ENCODE measurements at places on chromosomes 4 and X.

GRCh38 chr4:182640932-182641331 is 276.3 kb downstream of the DCTD start:
- no peak for DNase-seq

- DNase-seq, result no peak
These were observed 7.6 kb upstream of the SRD5A3 start for GRCh38 chr4:55338486-55338885.

DNA sequence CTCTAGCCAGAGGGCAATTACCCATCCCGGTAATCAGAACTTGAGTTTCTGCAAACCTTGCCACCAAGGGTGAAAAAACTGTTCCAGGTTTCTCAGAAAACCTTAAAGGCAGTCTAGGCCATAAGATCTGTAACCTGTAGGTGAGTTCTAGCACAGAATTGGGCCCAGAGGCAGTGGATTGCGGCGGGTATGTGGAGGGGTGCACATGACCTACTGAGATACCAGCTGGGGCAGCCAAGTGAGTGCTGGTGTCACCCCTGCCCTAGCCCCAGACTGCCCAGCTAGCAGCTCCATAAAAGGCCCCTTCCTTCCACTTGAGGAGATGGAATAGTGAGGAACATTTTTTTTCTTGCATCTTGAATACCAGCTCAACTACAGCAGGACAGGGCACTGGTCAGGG is 176.7 kb downstream of the SMARCA1 start:
- DNase-seq, result no peak

GRCh38 chrX:17703201-17703600 is 34.1 kb upstream of the SCML1 start:
- DNase-seq, result no peak

- peak; percentile 54 for DNase-seq
These were observed 85.6 kb upstream of the CPEB2 start for GRCh38 chr4:14916554-14917297.

DNA sequence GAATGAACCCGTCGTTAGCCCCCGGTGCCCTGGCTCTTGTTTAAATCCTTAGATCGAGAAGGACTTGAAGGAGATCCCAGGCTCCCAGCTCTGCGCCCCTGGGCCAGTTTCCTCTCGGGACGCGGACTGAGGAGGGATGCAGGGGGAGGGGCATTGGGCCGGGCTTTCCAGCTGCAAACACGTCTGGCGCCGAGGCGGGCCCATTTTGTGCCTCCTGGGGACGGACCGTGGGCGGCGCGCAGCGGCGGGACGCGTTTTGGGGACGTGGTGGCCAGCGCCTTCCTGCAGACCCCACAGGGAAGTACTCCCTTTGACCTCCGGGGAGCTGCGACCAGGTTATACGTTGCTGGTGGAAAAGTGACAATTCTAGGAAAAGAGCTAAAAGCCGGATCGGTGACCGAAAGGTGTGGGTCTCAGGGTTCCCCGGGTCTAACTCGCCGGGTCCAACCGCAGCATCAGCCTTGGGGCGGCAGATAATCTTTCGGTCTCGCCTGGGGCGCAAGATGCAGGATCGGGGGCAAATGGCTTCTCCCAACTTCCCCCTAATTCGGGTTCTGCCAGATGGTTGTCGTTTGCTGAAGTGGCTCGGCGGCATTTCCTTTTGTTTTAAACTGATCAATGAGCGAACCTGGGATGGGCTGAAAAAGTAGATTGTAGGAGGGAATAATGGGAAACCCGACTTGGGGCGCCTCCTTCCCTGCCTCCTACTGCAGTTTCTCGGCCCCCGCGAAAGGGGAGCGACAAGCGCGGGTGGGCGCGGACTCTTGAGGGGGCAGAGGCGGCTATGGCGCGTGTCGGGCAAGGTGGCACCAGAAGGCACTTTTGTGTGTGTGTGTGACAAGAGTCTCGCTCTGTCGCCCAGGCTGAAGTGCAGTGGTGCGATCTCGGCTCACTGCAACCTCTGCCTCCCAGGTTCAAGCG is 2.9 kb downstream of the PDGFRA start:
- DNase-seq, result peak; percentile 78

GRCh38 chr4:85639946-85640345 is 165.0 kb downstream of the ARHGAP24 start:
- DNase-seq, result no peak

- no peak for DNase-seq
These were observed 138.2 kb upstream of the RAPGEF2 start for GRCh38 chr4:158964728-158965124.
